Fibroblast of gingiva (primary cell): ENCODE measurements at places on chromosomes 12 and 14.

DNA sequence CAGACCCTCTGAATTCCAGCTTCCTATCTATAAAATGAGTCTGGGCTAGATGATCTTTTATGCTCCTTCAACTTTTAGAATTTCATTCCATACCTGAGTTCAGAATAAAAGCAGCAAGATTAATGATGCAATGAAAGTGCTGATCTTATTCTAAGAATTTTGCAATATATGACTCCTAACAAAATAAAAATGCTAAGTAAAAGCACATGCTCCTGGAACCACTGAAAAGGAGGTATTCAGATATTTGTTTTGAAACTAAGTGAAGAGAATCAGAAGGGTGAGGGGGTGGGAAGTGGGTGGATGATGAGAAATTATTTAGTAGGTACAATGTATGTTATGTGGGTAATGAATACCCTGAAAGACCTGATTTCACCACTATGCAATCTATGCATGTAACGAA is 216.6 kb downstream of the PTPRO start:
- peak; percentile 58 for DNase-seq

GRCh38 chr12:108806346-108806745 is 51.0 kb downstream of the SSH1 start:
- peak; percentile 26 for DNase-seq

GRCh38 chr12:66050610-66051009 is 79.9 kb downstream of the LLPH start:
- no peak for DNase-seq

DNA sequence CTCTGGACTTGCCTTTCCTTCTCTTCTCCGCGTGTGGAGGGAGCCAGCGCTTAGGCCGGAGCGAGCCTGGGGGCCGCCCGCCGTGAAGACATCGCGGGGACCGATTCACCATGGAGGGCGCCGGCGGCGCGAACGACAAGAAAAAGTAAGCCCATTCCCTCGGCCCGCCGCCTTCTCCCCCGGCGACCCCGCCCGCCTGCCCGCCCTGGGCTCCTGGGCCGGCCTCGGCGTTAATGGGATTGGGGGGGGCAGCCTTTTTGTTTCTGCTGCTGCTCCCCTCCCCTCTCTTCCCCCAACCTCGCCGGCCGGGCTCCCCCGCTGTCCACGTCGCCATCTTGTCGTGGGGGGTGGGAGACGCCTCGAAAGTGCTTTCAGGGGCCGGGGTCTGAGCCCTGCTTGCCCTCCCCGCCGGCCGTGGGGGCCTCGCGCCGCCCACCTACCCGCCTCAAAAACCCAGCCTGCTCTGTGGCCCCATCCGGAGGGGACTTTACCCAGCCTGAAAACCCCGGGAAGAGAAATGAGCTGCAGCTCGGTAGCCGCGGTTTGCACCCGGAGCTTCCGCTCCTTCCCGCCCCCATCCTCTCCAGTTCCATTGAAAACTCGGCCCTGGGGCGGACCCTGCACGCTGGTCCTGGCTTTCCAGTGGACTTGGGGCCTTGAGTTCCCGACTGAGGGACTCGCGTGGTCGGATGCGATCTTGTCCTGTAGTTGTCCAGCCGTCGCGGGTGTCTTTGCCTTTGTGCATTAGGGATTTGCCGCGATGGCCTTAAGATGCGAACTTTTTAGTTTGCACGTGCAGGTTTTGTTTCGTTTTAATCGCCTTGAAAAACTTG is 598 bp downstream of the HIF1A start:
- DNase-seq, result peak; percentile 43

- no peak for DNase-seq
Observed at GRCh38 chr14:92507174-92507768, 6.3 kb upstream of the RIN3 start.

- no peak for DNase-seq
Observed at GRCh38 chr12:57476993-57477709, 2.5 kb downstream of the ARHGAP9 start.
